Sciatic nerve (tissue), 2 donors: ENCODE measurements at places on chromosomes 12 and 14. TPM values are rescaled to one million over a fixed set of nuclear protein-coding genes. Genes with fewer than 3 reads are reported as not detected.

The HNF1A gene
- not detected for total RNA-seq

The USP44 gene
- 8.0 TPM for total RNA-seq

The CLEC2A gene
- total RNA-seq: not detected

The GLIPR1L1 gene
- total RNA-seq: not detected

The RIPK3 gene
- 8.9 TPM for total RNA-seq

The PROX2 gene
- total RNA-seq: not detected

The DHRS1 gene
- total RNA-seq: 27.7 TPM

The TCL1B gene
- not detected for total RNA-seq

The CDKN3 gene
- 4.1 TPM for total RNA-seq

The SERPINA9 gene
- not detected for total RNA-seq

The MAGOHB gene
- total RNA-seq: 20.6 TPM

The LRIG3 gene
- total RNA-seq: 54.2 TPM

The GPR135 gene
- total RNA-seq: 6.8 TPM

The ADAMTS20 gene
- total RNA-seq: not detected

The CPSF2 gene
- 43.0 TPM for total RNA-seq

The TAS2R8 gene
- 0.27 TPM for total RNA-seq

The CD163 gene
- 91.9 TPM for total RNA-seq

The JAG2 gene
- total RNA-seq: 24.9 TPM

The IAPP gene
- total RNA-seq: not detected

The SMCO3 gene
- 21.0 TPM for total RNA-seq

The VRTN gene
- not detected for total RNA-seq

The SPTB gene
- 14.8 TPM for total RNA-seq

The GSC gene
- 4.5 TPM for total RNA-seq

The IL23A gene
- total RNA-seq: not detected

The LGR5 gene
- total RNA-seq: 2.3 TPM

The SLC25A47 gene
- not detected for total RNA-seq

The MEG3 gene
- total RNA-seq: 154 TPM

The DPPA3 gene
- not detected for total RNA-seq

The PCED1B gene
- 5.0 TPM for total RNA-seq

The ZFHX2 gene
- total RNA-seq: 7.4 TPM

The KICS2 gene
- 7.5 TPM for total RNA-seq

The PRORP gene
- 16.5 TPM for total RNA-seq

The CCDC177 gene
- total RNA-seq: not detected

The CCDC38 gene
- total RNA-seq: 0.40 TPM

The RHOJ gene
- total RNA-seq: 55.9 TPM

The HOXC10 gene
- 17.2 TPM for total RNA-seq

The KRT80 gene
- 0.13 TPM for total RNA-seq

The CELA1 gene
- total RNA-seq: not detected

The SAV1 gene
- total RNA-seq: 61.6 TPM

The SLC2A14 gene
- 7.5 TPM for total RNA-seq

The RPAP3 gene
- 25.8 TPM for total RNA-seq
